ENCODE measurements at places on chromosomes 4 and X.

- DNase-seq: no peak
These were observed 114.5 kb upstream of the GUCY1A1 start for GRCh38 chr4:155552180-155552579.

DNA sequence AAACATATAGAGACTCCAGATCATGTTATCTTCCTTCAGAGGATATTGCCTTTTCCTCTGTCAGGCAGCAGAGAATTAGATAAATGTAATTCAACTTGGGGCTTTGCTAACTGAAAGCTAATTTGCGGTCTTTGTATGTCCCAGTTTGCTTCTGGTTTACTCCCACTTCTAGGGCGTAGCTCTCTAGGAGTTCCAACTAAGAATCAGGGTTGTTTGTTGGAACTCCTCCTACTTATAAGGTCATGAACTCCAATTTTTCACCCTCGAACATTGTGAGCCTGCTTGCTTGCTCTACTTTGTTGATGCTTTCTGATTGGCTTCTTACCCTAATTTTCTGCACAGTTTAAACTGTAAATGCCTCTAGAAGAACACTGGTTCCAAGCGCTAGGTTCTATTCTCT is 66.1 kb downstream of the FMR1NB start:
- DNase-seq: no peak

- no peak for DNase-seq
These were observed 192.1 kb downstream of the RBMX2 start for GRCh38 chrX:130593911-130594310.

DNA sequence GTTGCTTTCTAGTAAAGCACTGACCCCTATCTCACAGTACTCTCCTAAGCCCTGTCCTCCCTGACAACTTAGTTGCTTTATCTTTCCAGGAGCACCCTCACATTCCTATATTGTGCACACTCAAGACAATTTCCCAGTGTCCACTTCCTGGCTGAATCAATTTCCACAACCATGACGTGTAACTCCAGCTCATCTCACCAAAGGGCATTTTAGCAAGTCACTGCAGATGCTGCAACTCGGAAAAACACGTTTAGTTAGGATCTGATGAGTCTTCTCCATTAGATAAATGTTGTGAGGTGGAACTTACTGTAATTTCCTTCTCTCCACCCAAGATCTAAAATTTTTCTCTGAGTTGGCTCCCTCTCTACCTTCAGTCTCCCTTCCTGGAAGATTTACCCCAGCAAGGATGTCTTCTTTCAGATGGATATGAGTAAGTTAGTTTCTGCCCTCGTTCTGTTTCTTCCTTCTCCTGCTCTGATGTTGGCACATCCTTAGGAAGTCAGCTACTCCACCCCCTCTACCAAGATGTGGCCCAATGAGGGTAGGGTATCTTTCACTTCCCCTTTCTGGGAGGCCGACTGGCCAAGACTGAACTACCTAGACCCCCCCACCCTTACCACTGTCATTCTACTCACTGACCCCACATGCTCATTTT is 28.8 kb upstream of the IL13RA1 start:
- DNase-seq: no peak

- DNase-seq: peak; percentile 12
These were observed 1.0 kb downstream of the PDE5A start for GRCh38 chr4:119627267-119628255.

- no peak for DNase-seq
These were observed 150.9 kb downstream of the ENPP6 start for GRCh38 chr4:184066584-184067300.
